ENCODE measurements at places on chromosomes 5 and 9.
A peak's percentile ranks its signal among the peaks of the same experiment; 100 is the strongest.

DNA sequence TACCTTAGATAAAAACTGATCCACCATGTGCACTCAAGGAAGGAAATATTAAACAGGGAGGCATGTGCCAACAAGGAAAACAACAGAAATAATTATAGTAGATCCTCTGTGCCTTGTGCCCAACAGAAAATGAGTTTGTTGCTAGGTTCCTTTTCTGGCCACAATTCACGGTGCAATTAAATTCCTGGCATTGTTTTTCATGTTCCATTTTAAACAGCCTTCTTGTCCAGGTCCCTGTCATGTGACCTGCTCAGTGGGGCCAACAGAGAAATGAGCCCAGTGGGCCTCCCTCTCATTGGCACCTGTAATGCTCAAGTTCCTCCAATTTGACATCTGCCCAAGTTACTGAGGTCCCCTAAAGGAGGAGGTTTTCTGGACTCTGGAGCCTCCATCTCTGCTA is 56.5 kb downstream of the SPOCK1 start:
- DNase-seq, result peak; percentile 91

DNA sequence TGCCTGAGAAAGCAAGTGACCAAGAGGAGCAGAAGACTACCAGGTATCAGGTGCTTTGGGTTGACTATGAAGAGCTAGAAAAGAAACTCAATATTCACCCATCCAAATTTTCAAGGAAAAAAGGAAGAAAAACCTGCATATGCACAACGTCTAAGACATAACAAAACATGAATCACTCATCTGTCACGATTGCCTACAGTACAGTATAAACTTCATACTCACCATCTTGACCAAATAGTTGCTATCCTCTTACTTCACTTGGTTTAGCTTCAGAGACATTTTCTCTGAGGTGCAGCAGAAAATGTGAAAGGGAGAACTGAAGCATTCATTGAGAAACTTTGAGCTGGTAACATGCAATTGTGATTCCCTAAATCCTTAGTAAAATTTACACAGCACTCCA is 228.6 kb upstream of the MPDZ start:
- no peak for DNase-seq

DNA sequence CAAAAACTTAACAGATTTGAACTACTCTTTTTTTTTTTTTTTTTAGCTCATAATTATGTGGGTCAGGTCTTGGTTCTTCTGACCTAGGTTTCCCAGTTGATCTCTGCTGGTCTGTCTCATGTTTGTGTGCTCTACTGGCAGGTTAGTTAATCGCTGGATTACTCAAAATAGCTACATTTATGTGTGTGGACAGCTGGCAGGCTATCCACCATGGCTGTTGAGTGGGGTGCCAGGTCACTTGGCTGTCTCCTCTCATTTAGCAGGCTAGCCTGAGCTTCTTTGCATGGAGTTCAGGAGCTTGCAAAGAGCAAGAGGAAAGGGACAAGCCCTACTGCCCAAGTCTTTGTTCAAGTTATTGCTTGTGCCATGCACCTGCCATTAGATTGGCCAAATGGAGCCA is 9.3 kb downstream of the ADCY2 start:
- no peak for DNase-seq

- no peak for DNase-seq
Measured at GRCh38 chr5:175628668-175629067, 29.2 kb upstream of the HRH2 start.

- no peak for DNase-seq
Measured at GRCh38 chr5:87769157-87769556, 356.4 kb upstream of the CCNH start.

DNA sequence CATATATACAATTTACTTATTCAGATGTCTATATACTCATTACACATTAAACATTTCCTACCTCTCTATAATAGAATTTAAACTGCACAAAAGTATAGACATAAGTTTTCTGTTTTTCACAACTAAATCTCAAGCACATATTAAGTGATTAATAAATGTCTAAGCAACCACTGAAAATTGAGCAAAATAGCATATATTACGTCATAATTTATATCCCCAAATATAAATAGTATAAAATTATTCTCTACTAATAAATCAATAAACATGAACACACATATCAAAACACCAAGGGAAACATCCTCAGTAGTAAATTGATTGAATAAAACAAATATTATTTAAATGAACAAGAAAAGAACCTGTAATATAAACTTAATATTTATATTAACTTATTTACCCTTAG is 865.1 kb downstream of the CDH18 start:
- DNase-seq, result no peak
